ENCODE measurements at places on chromosomes 4 and X.

DNA sequence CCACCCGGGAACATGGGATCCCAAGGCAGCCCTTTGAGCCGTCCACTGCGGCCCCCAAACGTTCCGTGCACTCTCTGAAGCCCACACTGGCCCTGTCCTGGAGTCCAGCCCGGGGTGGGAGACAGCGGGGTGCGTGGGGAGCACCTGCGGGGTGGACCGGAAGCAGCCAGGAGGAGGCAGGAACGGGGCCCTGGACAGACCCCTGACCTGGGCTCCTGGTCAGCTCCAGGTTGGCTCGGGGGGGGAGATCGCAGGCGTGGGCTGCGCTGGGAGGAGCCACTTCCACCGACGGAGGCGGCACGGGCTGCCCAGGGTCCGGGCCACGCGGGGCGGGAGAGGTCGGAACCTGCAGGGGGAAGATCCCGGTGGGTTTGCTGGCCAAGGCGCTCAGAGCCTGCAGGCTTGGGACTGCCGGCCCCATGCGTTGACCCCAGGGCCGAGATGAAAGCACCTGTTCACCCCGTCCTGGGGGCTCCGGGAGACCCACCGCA, 5.7 kb upstream of the PLCXD1 start:
- DNase-seq = no peak

- DNase-seq = no peak
Measured at GRCh38 chrX:17932781-17933180, 71.7 kb upstream of the RAI2 start.

DNA sequence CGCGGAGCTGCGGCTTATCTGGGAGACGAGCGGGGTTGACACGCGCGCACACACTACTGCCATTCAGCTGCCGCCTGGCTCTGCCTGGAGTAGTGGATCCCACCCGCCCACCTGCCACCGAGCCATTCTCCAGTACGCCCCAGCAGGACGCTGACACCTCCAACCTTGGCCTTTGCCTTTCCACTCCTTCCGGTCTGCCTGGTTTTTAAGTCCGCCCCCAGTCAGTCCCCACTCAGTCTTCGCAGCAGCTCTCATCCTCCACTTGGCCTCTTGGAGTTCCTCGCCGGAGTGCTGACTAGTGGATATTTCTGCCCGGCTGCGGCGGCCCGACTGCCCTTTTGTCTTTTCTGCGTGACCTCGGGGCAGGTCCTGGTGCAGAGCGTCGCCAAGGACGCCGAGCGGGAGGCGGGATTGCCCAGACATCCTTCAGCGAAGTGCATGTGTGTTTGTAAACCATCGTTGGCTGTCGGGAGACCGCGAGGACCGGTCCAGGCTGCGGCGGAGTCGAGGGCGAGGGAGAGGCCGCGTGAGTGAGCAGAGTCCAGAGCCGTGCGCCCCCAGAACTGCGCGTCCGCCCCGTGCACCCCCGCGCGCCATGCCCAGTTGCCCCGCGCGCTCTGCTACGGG, 1.1 kb downstream of the SLIT2 start:
- no peak for DNase-seq

- no peak for DNase-seq
Measured at GRCh38 chrX:69306063-69306404, 140.8 kb upstream of the PJA1 start.
